ENCODE measurements at places on chromosomes 2 and 18.

DNA sequence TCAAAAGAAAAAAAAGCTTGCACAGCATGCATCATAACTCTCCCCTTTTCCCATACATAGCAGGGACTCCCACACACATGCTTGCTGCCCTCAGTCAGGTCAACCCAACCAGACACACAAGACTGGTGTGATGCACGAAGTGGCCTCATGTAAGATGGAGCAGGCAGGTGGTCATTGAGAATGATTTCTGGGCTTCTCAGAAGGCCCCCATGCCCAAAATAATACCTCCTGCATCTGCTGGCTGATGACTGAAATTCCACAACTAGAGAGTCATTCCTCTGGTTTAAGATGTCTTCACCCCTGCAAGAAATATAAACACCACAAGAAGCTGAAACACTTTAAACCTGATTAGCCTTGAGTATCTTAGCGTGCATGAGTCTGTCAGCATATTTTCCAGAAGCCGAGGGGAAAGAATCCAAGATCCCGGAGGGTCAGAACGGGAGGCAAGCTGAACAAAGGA is 131.1 kb downstream of the AFF3 start:
- no peak for DNase-seq

- no peak for DNase-seq
These were observed 13.8 kb upstream of the MRPL19 start for GRCh38 chr2:75632813-75633212.

GRCh38 chr18:55380589-55380988 is 207.4 kb downstream of the TCF4 start:
- DNase-seq, result no peak

DNA sequence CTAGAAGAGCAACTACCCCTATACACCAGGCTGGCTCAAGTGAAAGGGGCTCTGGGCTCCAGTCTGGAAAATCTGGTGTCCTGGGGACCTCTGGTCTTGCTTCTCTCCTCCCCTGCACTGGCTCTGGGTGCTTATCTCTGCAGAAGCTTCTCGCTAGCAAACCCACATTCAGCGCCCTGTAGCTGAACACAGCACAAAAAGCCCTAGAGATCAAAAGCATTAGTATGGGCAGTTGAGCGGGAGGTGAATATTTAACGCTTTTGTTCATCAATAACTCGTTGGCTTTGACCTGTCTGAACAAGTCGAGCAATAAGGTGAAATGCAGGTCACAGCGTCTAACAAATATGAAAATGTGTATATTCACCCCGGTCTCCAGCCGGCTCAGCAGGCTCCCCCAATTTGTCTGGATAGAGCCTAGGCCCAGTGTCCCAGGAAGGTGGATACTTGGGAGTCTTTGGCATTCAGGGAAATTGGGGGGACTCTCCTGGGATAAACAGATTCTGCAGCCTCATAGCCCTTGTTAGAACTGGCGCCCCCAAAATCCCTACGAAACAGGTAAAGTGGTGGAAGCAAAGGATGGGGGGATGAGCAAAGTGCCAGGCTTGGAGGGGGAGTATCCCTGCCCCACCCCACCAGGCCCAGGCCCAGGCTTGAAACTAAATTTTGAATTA is 2.5 kb upstream of the HOXD4 start:
- no peak for DNase-seq

- DNase-seq, result no peak
These were observed 24.9 kb downstream of the GLI2 start for GRCh38 chr2:120760446-120761135.

DNA sequence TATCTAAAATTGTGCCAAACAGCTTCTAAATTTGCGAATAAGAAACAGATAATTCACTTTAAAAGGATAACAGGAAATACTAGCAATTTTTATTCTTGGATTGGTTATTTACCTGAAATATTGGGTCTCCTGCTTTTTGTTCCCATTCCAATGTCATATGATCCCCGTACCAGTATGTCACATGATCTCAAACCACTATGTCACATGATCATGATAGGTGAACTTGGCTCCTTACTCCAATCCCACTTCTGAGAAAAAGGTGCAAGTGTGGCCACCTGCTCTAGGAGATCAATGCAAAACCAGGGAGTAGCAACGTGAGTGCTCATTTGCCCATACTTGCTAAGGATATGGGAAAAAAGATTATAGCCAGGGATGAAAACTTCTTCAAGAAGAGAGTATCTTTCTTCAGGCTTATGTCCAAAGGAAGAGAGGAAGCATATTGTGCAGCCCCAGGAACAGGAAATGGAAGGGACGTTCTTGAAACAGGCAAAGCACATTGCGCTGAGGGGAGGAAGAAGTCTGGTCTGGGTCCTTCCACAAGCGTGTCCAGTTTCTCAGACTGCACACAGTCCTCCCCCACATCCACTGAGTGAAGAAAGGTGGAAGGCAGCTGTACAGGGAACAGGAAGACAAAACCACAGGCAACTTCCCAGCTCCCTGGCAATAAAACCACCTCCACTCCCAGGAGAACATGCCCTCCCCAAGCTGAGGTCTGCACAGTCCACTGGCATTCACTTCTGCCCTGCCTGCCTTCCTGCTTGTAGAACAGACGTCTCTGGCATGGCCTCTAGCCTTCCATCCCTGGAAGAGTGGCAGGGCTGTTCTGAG is at the start of gene LYG2:
TSS of gene LYG2 (minus strand) at position 176 of the 828 bp plus-strand sequence. CDS start 1,406 bp downstream, outside the sequence.
- DNase-seq, result no peak

DNA sequence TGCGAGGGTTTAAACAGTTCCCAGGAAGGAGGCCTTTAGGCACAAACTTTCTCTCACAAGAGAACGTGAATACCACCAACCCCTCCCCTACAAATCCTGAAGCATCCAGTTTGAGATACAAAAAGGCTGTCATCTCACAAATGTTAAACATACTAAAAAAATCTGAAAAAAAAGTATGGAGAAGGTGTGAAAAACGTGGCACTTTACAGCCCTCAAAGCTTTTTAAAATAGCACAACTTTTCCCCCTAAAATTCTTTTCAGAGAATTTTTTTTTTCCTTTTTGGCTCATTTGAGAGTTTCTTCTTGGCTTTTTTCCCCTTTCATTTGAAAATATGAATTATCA is 10.1 kb downstream of the ZEB2 start:
- DNase-seq, result no peak

DNA sequence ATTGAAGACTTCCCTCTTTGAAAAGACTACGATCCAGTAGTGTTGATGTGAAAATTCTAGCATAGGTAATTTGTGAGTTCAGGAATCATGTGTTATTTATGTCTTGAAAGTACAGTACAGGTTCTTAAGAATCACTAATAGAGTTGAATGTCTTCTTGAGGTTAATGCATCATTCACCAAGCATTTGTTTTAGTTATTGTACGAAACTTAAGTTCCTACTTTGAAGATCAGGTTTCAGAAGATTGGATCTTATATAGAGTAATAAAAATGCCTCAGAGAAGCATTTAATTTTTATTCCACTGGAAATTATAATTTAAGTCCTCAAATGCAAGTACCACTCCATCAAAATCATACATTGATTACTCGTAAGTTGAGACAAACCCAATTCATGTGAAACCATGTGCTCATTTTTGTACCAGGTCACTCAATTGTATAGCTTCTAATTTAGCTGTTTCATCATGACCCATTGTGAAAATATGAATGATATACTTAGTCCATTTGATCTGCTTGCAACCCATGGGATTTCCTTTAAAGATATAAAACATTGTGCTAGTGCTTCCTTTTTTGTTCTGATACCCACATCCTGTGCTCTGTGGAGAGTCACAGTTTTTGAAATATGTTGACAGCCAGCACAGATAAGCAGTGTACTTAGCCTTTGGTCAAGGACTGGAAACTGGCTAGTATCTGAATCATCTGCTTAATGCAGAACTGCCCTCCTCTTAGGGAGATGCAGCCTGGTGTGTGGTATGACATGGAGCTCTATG is 22.5 kb upstream of the RAB27B start:
- DNase-seq, result no peak

GRCh38 chr2:102100371-102101096 is 42.0 kb upstream of the IL1R1 start:
- DNase-seq, result no peak

DNA sequence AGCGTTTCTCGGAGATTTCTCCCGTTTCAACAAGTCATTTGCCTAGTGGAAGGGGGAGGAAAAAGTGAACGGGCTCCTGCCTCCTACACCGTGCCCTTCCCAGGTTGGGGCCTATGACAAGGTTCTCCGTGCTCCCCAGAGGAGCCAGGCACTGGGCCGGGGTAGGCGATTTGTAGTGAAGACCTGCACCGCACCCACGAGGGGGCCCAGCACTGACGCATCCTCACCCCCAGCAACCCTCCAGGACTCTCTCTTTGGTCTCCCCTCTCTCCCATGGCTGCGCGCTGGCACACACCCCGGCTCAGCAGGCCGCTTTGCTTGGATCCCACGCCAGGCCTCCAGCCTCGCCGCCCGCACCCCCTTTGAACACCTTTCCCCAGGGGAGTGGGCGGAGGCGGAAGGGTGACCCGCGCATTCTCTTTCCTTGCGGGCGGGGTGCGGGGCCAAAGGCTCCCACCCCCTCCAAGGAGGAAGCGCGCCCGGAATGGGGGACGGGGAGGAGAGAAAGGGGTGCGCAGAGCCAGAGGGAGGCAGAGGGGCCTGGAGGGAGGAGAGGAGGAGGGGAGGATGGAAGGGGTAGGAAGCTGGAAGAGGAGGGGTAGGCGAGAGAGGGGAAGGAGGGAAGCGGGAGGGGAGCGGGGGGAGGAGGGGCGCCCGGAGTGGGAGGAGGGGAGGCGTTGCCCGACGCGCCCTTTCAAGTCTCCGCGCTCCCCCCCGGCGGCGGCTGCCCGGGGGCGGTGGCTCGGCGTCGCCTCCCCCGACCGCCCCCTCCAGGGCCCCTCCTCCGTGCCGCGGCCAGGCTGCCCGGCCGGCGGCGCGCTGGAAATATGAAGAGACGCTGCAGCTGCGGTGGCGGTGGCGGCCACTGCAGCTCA is at the start of gene APCDD1:
TSS of gene APCDD1 (plus strand) at position 830 of the 875 bp plus-strand sequence. CDS start 347 bp downstream, outside the sequence.
- DNase-seq, result peak; percentile 8

DNA sequence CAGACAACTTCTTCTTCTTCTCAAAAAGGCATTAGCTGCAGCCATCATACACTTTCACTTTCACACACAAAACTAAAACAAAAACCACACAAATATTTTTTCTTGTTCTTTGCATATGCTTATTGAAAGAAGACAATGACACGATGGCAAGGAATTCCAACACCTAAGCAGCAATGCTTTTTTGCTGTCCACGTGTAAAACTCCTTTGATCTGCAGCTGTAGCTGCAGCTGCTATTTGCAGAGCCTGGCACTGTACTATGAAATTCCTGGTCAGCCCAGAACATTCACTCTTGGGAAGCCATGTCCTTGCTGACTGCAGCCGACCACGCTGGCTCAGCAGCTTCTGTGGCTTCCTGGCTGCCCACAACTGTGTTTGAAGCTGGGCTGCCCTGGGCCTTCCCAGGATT is 316.2 kb downstream of the CDH2 start:
- peak; percentile 87 for DNase-seq

DNA sequence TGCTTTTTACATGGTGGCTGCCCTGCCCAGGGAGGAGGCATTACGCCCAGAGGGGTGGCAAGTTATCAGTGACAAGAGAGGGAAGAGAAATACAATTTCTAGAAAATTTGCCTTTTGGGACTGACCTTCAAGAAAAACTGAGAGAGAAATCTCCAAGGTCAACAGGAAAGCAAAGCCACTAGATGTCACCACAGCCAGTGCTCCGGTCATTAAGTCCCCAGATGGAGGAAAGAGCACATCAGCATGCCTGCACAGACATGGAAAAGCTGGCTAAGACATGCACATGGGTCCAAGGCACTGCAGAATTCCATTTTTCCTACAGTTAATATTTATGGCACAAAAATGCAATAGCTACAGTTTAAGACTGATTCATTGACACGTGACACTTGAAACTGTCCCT is 21.0 kb downstream of the FHL2 start:
- no peak for DNase-seq

DNA sequence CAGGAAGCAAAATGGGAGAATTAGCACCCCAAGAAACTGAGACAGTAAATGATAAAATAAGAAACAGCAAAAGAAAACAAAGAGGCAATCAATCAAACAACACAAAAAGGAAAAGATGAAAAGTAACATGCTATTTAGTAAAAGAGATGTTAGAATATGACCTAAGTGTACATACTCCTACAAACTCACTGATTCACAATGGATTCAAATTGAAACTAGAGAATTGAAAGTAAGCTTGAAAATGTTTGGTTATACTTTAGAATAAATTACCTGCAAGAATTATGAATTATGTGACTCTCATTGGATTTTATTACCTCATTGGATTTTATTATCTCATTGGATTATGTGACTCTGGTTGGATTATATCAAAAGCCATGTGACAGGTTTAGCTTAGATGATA is 22.8 kb upstream of the CCNYL1 start:
- DNase-seq, result no peak

GRCh38 chr2:98334439-98335078 is 11.7 kb upstream of the CNGA3 start:
- DNase-seq, result no peak

- DNase-seq, result no peak
These were observed 29.1 kb downstream of the SLC4A5 start for GRCh38 chr2:74314107-74314506.

- no peak for DNase-seq
These were observed 55.1 kb downstream of the MAP3K20 start for GRCh38 chr2:173130496-173131465.

GRCh38 chr2:191173206-191173605 is 22.4 kb upstream of the STAT4 start:
- no peak for DNase-seq

DNA sequence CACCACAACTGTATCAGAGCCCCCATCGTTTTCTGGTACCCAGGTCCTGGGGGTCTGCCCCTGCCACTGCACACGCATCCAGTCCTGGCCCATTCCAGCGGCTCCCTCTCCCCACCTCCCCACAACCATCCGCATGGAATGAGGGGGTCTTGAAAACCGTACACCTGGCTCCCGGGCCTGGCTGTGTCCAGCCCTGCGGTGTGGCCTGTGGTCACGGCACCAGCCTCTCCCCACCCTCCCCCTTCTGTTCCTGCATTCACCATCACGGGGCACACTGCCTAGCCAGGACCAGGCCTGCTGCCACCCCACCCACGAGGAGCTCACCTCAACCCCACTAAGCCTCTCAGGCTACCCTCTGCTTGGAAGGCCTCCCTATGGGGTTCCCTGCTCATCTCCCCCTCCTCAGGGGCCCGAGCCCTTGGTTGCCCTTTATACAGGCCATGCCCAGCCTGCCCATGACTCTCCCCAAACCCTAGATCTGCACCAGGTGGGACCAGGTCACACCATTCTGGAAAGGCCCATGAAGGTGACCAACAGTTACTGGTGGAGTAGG is 11.4 kb downstream of the GPR35 start:
- DNase-seq, result no peak

GRCh38 chr2:54838585-54839035 is 115.1 kb downstream of the EML6 start:
- DNase-seq, result peak; percentile 64
